NCI-H446 treated with DMSO at 0.1 percent for 48 hours (cell line): ENCODE measurements at places on chromosomes 1 and 21.

GRCh38 chr1:172531412-172532182 lies 1.4 kb upstream of the SUCO start:
- no peak for DNase-seq

- no peak for DNase-seq
Measured at GRCh38 chr1:86846164-86846647, 67.7 kb downstream of the SELENOF start.

DNA sequence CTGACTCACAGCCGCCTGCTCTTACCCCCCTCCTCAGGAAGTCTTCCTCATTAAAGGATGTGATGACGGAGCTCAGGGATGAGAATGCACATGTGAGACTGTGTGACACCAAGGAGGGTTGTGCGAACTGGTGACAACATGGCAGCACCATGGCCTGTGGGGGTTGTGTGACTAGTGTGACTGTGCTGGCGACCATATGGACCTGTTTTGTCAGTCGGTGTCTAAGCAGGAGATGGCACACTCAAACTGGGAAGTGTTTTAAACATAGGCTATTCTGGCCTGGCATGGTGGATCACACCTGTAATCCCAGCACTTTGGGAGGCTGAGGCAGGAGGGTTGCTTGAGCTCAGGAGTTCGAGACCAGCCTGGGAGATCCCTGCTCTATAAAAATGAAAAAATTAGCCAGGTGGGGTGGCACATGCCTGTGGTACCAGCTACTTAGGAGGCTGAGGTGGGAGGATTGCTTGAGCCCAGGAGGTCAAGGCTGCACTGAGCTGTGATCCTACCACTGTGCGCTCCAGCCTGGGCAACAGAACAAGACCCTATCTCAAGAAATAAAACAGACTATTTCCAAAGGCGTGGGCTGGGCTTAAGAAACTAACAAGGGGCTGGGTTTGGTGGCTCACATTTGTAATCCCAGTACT lies 7.4 kb downstream of the TRNP1 start:
- DNase-seq: no peak

DNA sequence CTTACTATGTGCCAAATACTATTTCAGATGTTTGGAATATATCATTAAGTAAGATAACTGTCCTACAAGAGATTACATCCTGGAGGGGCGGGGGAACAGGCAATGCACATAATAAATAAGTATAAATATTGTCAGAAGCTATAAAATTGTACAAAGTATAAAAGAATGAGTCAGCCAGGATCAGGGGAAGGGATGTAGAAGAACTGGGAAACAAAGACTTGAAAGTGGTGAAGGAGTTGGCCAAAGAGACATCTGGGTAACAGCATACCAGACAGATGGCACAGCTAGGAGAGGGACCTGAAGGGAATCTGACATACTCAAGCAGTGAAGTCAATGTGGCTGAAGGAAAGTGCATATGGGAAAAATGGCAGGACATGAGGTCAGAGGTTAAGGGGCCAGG lies 53.9 kb downstream of the CYYR1 start:
- peak; percentile 37 for DNase-seq

DNA sequence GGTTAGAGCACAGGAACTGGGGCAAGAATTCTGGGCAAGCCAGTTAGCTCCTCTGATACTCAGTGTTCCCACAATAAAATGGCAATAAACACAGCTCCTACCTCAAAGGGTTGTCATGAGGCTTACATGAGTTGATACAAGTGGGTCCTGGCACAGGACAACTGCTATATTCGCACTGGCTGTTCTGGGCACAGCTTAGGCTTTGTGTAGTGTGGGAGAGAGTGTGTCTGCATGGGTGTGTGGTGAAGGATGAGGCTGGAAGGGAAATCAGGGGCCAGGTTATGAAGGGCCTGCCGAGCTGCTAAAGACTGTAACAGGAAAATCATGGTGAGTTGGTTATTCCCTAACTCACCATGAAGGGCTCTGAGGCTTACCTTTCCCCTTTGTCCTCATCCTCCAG lies 18.7 kb downstream of the ETV3 start:
- no peak for DNase-seq

- DNase-seq: peak; percentile 32
Measured at GRCh38 chr1:6351480-6352137, 42.0 kb downstream of the ACOT7 start.

GRCh38 chr1:227562933-227563323 lies 428 bp upstream of the ZNF678 start:
- DNase-seq: no peak
